ENCODE measurements at places on chromosomes 11 and 22.
A peak's percentile ranks its signal among the peaks of the same experiment; 100 is the strongest.

GRCh38 chr11:73291781-73292524 lies 16.1 kb upstream of the ARHGEF17 start:
- no peak for DNase-seq

GRCh38 chr11:63599211-63600122 lies 14.8 kb downstream of the PLAAT3 start:
- DNase-seq, result no peak

DNA sequence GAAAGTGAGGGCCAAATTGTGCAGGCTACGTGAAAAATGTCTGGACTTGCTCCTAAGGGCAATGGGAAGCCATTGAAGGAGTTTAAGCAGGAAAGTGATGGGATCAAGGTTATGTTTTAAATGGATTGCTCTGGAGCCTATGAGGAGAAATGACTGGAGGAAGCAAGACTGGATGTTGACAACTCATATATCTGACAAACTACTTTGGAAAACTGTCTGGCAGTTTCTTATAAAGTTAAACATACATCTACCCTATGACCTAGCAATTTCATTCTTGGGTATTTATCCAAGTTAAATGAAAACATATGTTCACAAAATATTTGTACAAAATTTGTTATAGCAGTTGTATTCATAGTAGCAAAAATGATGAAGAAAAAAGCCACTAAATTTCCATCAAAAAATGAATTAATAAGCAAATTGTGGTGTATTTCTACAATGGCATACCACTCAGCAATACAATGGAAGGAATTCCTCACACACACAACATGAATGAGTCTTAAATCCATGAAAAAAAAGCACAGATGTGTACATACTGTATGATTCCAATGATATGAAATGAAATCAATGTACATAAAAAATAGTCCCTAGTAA lies 24.1 kb downstream of the FZD4 start:
- no peak for DNase-seq

DNA sequence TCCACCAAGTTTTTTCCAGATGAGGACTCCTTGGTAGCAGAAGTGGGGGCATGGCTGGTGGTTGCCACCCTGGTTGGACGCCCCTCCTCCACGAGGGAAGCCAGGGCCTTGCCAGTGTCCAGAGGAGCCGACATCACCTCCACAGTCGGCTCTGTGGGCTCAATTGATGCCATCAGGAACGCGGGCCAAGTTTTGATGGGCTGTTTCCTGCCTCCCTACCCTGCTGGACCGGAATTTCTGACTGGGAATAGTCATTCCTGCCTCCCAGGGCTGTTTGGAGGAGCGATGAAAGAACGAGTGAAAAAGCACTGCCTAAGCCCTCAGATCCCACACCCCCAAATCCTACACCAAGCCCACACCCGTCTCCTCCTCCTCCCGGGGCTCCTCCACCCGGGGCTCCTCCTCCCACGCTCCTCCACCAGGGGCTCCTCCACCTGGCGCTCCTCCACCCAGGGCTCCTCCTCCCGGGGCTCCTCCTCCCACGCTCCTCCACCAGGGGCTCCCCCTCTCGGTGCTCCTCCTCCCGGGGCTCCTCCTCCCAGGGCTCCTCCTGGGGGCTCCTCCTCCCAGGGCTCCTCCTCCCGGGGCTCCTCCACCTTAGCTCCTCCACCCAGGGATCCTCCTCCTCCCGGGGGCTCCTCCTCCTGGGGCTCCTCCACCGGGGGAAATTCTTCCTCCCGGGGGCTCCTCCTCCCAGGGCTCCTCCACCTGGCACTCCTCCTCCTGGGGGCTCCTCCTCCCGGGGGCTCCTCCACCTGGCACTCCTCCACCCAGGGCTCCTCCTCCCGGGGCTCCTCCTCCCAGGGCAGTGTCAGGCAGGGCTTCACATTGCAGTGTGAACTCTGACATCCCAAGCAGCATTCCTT lies 10.0 kb upstream of the PRR5 start:
- DNase-seq, result no peak

DNA sequence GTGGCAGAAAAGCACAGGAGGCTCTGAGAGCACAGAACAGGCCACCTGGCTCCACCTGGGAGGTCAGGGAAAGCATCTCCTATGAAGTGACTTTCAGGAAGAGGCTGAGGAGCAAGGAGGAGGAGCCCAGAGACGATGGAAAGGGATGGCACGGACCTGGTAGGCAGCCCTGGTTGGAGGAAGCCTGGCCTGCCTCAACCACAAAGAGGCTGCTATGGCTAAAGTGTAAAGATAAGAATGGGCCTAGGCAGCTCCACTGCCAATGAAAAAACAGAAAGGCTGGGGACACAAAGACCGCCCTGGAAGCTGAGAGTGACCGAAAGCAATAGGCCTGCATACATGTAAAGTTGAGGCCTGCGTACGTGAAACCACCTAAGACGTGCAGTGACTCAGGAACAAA lies 31.2 kb upstream of the ETS1 start:
- DNase-seq, result no peak

- DNase-seq, result no peak
Measured at GRCh38 chr11:32549611-32550187, 33.9 kb upstream of the EIF3M start.

GRCh38 chr11:87417951-87418350 lies 380.2 kb downstream of the TMEM135 start:
- no peak for DNase-seq

DNA sequence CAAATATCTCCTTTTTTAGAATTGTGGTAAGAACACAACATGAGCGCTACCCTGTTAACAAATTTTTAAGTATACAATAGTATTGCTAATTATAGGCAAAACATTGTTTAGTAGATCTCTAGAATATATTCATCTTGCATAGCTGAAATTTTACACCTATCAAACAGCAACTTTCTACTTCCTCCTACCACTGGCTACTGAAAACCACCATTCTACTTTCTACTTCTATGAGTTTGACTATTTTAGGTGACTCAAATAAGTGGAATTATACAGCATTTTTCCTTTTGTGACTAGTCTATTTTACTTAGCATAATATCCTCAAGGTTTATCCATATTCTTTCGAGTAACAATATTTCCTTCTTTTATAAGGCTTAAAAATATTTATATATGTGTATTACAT lies 128.4 kb downstream of the FAM76B start:
- no peak for DNase-seq

DNA sequence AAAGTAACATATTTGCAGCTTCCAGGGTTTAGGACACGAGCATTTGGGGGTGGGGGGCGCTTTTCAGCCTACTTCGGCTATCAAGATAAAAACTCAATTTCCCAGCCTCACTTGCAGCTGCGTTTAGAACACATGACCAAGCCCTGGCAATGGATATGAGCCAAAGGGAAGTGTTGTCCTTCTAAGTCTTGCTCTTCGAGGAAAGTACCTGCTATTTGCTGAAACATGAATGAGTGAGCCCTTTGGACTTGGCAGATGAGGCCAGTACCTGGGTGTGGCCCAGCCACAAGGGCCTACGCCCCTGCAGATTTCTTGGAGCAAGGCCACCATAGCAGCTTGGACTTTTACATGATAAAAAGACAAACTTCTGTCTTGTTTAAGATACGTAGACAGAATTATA lies 60.2 kb upstream of the SORL1 start:
- DNase-seq, result no peak

- DNase-seq, result no peak
Measured at GRCh38 chr11:125559888-125560287, 9.4 kb upstream of the EI24 start.

- DNase-seq, result no peak
Measured at GRCh38 chr11:126127284-126127845, 64.7 kb upstream of the CDON start.

DNA sequence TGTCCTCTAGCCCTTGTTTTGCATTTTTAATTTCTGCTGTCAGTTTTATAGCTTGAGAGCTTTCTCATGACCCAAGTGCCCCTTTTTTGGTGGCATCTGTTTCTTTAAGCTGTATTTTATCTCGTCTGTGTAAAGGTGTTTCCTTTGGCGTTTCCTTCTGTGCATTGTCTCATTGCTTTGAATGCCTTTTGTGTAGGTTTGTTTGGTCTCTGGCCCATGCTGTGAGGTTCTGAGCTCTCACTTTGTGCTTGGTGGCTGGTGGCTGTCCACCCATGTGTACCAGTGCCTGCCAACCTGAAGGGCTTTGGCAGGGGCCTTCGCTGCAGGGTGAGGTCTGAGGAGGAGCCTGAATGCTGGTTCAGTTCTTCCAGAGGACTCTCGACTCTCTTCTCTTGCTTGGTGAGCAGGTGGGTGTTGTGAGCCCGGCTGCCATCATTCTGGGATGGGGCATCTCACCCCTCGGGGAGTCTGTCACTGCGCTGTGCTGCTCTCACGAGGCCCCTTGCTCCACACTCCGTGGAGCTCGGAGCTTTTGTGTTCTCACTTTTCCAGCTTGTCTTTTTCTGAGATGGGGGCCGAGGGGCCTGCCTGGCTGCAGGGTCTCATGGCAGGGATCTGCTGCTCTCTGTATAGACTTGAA lies 14.9 kb downstream of the AP2A2 start:
- no peak for DNase-seq

DNA sequence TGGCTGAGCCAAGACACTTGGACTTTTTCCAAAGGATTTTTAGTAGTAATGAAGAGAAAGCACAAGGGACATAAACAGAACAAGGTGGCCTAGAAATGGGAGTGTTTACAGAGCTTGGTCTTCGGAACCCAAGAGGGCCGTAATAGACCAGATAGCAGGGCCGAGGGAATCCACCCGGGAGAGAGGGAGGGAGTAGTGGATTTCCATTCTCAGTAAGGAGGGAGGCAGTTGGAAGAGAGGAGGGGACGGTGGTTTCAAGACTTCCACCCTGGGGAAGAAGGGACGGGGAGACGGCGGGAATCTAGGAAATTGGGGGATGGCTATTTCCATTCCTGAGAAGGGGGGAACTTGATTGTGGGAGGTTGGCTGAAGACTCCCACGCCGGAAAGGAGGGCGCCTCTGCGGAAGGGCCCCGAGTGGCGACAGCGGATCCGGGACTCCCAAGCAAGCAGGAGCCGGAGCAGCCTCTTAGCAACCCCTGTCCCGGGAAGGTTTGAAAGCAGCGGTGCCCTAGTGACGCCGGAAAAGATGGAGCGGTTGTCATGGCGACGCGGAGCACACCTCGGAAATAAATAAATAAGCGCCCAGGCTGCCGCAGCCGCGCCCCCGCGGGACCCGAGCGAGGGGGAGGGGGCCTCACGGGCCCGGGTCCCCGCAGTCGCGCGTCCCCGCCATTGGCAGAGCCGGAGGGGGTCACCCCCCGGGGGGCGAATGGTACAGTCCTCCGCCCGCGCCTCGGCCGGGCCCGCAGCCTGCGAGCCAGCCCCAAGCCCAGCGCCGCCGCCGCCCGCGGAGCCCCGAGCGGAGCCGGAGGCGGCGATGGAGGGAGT lies 31.6 kb downstream of the EIF3F start:
- DNase-seq, result peak; percentile 76

GRCh38 chr11:76767659-76768058 lies 15.5 kb upstream of the TSKU start:
- DNase-seq, result no peak

DNA sequence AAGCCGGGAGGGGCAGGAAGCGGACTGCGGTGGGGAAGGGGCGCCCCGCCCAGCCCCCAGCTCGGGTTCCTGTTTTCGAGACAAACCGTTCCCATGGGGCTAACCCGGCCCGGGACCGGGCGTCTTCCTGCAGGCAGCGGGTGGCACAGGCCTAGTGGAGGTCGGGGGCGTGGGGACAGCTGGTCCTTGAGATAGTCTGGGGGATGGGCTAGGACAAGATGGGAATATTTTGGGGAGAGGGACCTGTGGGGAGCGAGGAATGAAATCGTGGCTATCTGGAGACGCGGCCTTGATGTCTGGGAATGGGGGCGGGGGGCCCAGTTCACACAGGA lies 1.2 kb upstream of the RASGRP2 start:
- peak; percentile 46 for DNase-seq

DNA sequence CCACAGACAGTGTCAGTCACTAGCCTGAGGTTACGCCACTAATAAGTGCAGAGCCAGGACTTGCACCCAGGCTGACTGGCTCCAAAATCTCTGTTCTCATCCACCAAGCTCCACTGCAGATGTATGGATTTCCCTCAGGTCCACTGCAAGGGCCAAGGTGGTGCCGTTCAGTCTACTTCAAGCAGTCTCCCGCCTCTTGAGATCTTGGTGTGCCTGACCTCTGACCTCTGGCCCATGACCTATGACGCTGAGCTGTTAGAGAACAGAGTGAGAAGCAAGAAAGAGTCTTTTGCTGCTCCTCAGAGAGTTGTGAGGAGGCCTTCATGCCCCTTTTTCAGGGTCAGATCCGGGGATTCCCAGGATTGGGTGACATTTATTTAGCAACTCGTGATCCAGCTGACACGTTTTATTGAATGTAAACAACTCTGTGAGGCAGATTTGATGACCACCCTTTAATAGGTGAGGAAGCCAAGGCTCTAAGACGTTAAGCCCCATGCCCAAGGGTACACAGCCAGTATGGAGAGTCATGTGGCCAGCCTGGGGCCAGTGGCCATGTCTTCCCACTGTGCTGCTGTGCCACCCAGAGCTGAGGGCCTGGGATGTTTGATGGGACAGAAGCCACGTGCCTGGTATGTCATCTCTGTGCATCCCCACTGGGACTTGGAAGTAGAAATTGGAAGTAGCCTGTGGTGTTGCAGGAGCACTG lies 25.2 kb downstream of the DCPS start:
- DNase-seq, result no peak

- DNase-seq, result peak; percentile 63
Measured at GRCh38 chr11:72683782-72684200, 9.6 kb upstream of the PDE2A start.

GRCh38 chr11:112318184-112318591 lies 57.5 kb upstream of the PLET1 start:
- DNase-seq, result no peak

DNA sequence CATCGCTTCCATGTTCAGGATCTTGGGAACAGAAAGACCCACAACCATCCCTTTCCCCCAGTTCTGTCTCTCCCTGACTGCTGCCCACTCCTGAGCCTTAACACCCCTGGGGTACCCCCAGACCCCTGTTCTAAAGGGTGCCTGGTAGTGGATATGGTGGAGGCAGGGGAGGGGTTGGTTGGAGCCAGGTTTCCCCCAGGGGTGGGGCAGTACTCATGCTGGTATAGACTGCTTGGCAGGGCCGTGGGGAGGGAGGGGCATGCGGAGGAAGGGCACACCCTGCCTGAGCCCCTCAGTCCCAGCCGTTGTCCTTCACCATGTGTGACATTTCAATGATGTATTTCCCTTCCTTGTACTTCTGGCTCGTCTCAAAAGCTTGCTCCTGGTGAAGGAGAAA lies 4.0 kb downstream of the YPEL4 start:
- DNase-seq, result no peak

Data from nucleus accumbens (tissue), 56 donors.